ENCODE measurements at places on chromosomes 4 and X. TPM values are rescaled to one million over a fixed set of nuclear protein-coding genes. Genes with fewer than 3 reads are reported as not detected.

DNA sequence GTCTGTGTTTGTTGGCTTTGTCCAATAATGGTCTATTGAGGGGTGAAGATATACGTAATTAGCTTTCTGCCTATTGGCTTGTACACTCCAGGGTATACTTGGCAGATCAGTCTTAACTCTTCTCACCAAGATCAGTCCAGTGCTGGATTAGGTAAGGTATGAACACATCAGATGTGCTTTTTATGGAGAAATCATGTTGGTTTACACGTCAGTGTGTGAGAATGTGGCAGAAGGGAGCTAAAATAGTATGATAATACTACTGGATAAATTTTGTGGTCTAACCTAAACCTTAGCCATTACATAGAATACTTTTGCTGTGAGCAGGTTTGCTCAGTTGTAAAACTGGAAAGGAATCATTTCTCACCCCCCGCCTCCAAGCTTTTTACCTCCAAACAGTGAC, 4.2 kb downstream of the PDHA1 start:
- no peak for DNase-seq

DNA sequence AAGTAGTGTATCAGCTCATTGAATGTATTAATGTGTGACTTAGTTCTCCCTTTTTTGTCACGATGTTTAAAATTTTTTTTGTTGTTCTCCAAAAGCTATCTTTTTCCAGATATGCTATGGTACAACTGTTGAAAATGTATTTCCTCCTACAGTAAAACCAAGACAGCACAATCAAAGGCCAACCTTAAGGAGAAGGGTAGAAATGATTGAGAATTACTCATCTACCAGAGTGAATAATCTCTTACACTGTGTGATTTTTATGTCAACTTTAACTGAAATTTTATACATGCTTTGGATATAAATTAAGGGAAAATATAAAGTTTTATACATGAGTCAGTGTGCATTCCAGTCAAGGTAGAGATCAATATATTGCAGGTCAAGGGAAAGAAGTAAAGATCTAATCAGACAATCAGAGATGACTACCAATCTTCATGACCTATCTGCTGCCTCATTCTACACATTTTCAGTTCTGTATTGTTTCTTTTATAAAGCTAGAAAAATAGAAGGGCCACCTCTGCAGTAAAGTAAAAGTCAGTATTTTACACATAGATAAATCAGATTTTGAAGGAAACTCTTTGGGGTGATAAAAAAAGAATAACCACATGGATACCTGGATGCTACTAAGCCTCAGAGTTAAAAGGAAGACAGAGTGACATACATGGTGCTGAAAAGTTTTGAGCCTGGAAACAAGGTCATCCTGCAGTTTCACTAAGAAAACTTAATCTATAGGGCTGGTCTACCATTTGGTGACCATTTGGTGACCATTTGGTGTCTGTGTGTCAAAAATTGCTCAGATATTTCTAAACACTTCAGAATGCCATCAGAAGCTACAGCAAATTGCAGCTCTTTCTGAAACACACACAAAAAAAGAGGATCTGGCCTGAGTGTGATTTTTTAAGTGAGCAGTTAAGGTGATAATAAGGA, 1.6 kb downstream of the FAM13A start:
- DNase-seq = peak; percentile 24

DNA sequence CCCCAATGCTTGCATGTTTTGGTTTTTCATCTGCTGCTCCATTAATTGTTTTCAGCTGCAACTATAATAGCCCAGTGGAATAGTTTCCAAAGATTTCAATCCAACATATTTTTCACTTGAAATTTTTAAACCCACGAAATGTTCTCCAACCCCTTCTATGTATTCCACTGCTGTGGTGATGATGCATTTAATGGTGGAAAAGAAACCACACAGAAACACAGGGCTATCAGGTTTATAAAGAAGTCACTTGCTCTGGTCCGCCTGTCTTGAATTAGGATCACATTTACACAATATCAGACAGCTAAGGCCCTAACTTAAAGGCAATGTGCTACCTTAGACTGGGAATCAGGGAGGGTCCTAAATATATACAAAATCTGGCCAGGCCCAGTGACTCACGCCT, 35.0 kb downstream of the OPHN1 start:
- no peak for DNase-seq

GRCh38 chrX:109830157-109830703, 97.2 kb upstream of the ACSL4 start:
- DNase-seq = no peak

DNA sequence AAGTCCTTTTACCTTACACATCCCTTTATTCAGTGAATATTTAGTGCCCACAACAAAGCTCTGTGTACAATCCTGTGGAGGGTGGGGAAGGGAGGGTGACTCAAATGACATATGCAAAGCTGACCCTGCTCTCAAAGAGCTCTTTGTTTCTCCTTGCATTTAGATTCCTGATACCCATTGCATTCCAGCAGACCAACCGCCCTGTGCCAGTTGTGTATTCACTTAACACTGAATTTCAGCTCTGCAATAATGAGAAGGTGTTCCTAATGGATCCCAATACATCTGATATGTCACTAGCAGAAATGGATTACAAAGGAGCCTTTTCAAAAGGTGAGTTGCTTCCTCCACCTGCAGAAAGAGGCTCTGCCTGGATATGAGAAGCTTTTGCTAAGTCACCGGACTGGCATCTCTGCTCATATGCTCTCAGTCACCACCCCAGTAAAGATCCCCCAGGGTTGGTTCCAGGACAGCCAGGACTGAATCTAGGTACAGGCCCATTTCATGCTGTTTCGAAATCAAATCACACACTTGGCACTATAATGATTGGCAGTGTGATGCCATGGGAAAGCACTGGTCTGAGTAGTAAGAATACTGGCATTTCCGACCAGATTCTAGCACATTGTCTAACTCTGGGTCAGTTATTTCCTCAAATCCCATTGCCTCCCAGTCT, 17.1 kb upstream of the ANXA3 start:
- DNase-seq = peak; percentile 82

DNA sequence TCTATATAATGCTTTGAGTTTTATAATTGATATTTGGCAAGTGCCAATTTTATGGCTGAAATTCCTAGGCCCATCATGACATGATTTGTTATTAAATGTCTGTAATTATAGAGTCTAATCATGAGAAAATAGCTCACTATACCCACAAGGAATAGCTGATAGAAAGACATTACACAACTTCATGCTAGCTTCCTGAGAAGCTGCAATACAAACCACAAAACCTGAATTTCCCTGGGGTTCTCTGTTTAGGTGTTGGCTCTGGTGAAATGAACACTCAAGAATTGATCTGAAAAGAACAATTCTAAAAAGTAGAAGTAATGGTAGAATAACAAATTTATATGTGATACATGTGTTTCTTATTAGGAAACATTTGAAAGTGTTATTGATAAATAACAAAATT, 169.6 kb downstream of the GASK1B start:
- no peak for DNase-seq

GRCh38 chrX:70338290-70338689, 48.4 kb downstream of the KIF4A start:
- no peak for DNase-seq

DNA sequence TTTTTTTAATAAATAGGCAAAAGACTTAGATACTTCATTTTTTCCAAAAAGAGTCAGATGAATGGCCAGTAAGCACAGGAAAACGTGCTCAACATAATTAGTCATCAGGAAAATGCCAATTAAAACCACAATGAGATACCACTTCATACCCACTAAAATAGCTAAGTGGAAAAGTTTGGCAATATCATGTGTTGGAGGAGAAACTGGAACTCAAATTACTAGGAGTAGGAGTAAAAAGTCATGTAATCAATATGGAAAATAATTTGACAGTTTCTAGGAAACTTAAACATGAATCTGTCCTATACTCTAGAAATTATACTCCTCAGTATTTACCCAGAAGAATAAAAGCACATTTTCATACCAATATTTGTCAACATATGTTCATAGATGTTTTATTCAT, 449.8 kb downstream of the INPP4B start:
- peak; percentile 30 for DNase-seq

DNA sequence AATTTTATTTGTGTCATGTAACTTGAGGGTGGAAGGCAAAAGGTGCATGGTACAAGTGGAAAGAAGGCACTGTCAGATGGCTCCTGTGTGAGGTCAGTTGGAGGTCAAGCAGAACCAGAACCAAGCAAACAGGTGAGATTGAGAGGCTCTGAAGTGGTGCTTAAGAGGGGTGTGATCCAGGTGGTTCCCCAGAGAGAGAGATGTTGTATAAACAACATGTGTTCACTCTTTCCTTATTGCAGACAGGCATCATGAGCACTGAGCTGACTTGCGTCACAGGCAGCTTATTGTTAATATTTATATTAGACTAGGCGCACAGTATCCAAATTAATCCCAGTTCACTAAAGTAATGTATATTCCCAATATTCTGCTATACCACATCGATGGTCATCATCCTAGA, 56.8 kb downstream of the CXCL13 start:
- no peak for DNase-seq

Gene MEPE
- total RNA-seq = not detected

Gene SYTL5
- 0.17 TPM for total RNA-seq

Gene PDGFRA
- 1.1 TPM for total RNA-seq

Gene NPY2R
- total RNA-seq = 0.07 TPM

Gene ARHGEF6
- total RNA-seq = 3.3 TPM

Gene UGT2B10
- total RNA-seq = not detected

Gene TMEM175
- total RNA-seq = 18.5 TPM

Gene SSX1
- not detected for total RNA-seq

Gene CFAP299
- not detected for total RNA-seq

Measured in PC-3 (cell line).